ENCODE measurements at places on chromosomes 2 and 18.

DNA sequence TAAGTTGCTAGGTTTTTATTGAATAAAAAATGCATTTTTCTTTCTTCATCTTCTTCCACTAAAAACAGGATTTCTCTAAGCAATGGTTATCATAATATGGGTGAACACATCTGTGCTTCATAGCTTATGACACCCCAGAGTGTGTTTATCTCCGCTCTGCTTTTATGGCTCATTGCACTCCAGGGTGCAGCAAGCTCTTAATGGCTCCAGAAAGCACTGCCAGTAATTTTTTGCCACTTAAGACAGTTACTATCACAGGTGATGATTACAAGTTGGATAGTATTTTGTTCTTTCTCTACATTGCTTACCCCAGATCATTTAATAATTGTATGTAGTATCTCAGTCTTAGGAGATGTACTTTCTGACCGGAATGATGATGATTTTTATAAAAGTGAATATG is 239.3 kb upstream of the CDH20 start:
- no peak for DNase-seq

DNA sequence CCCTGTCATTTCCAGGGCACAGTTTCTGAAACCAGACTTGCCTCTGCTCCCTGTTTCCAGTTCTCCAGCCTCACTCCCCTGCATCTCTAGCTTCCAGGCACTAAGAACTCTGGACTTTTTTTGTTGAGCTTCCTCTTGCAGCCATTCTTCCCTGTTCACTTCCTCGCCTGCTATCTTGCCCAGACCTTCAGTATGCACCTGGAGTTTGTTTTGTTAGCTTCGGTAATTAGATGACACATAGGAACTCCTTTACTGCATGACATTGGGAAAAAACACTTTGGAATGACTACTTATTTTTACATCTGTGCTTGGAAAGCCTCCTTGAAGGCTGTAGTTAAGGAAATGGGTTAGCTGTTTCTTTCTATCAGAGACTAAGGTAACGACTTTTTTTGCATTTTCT is 35.2 kb downstream of the OTOF start:
- DNase-seq: no peak

DNA sequence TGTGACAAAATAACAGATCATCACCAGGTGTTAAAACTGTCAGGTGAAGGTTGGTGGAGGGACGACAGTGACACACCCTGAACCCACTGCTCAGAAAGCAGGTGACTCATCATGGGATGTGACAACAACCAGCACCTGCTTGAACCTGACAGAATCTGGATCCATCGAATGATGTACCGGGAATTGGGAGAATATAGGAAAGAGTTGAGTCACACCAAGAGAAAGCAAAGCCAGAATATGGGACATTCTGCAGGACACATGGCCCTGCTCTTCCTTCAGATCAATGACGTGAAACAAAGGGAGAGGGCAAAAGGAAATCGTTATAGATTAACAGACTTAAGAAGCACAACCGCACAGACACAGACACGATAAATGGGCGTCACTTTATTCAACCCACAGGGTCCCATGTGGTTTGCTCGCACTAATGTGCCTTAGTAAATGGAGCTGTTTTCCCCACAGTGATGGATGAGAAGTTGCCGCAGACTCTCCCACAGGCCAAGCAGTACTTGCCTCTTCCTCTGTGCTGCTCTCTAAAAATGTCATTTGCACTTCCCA is 100.1 kb downstream of the CRACDL start:
- no peak for DNase-seq

GRCh38 chr2:20436716-20437470 is 10.0 kb upstream of the RHOB start:
- no peak for DNase-seq

GRCh38 chr2:36369716-36370115 is 14.1 kb downstream of the CRIM1 start:
- no peak for DNase-seq

DNA sequence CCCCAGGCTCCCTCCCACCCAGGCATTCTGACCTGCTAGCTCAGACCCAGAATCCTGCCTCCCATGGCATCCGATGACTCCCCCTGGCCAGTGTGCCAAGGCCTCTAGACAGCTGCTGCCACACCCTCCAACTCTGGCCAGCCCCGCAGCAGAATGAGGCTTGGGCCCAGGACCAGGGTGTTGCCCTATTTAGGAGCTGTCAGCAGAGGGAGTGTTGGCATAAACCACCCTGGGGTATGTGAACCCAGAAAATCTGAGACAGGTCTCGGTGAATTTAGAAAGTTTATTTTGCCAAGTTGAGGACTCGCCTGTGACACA is 134.3 kb downstream of the KLHL29 start:
- DNase-seq: peak; percentile 77

- DNase-seq: no peak
Measured at GRCh38 chr2:728165-728564, 51.0 kb upstream of the TMEM18 start.

DNA sequence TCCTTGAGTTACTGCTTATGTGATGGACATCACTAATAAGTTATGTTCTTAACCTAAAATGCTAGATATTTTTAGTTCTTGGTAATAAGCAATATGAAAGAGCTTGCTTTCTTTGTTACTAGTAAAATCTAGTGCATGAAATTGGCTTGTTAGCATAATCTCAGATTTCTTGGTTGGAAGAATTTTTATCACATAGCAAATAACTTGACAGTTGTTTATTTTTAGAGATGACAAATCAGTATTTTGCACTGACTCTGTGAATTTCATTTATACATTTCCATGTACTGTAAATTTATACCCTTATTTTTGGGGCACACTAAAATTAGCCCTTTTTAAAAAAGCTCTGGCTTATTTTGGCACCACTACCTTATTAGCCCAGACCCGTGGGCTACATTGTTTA is 45.6 kb downstream of the LCLAT1 start:
- DNase-seq: no peak

DNA sequence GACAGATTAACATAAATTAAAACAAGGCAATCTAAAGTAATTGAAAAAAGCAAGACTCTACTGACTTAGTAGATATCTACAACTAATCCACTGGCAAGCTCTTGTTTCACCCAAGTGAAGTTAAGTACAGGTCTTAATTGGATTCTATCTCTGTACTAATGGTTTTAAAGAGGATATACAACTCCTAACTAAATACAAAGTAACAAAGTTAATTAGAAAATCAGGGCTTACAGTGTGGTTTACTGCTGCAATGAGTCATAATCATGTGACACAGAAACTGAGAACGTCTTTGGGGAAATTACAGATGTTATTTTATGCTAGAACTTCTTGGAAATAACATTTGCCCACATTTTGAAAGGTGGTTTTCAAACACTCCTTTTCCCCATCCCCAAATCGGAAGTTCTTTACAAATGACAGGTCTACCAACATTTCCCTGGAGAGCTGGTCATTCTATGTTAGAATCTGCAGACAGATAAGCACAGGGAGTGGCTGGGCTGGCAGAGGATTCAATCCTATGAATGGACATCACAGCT is 245.3 kb downstream of the STK39 start:
- DNase-seq: no peak

- DNase-seq: peak; percentile 47
Measured at GRCh38 chr2:19362094-19362754, 3.8 kb upstream of the OSR1 start.

DNA sequence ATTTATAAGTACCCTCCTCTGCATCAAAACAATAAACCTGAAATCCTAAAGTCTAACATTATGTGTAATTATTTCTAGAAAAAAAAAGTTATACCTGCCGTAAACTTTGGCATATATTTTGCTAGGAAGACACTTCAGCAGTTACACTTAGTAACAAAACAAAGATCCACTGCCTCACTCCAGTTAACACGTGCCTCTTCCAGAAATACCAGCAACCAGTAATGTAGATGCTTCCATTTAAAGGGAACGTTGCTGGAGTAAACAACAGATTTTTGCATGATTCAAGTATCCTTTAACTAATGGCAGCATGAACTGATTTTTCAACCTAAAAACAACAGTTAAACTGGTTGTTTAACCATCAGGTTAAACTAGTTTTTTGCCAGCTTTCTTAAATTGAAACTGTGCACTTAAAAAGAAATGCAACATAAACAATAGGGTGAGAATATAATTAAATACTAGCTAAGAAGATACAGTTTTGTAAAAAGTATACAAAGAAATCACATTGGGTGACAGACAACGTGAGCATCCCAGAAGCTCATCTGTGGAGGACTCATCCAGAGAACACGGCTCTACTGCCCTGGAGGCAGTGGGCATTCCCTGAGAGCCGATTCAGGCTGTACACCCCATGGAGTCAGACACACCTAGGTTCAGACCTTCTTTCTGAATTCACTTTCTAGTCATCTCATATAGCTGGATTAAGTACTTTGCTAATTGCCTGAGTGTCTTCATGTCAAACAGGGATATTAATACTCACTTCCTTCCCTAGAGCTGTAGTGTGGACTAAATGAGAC is 22.3 kb downstream of the MGAT4A start:
- no peak for DNase-seq

DNA sequence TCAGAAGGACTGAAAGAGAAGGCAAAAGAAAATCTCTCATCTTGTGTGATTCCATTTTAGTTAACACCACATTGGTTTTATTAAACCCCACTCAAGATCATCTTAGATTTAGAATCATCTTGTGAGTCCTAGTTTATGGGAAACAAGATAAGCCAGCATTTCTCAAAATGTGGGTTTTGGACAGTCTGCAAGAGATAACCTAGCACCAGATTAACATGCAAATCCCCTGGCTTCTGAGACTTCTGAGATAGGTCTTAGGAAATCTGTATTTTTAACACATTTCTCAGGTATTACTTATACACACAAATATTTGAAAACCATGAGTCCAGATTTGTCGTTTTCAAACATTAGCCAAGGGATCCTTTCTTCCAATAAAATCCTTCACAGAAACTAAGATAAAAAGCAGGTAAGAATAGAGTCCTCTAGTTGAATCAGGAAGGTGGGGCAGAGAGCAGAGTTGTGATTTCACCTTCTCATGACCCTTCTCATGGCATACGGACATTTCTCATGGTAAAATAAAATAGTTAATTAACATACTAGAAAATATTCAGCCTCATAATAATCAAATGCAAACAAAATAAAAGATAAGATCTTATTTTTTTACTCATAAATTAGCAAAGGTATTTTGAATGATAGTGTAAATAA is 287.2 kb upstream of the FN1 start:
- DNase-seq: no peak

GRCh38 chr2:20665243-20666004 is 1.5 kb upstream of the GDF7 start:
- DNase-seq: no peak

DNA sequence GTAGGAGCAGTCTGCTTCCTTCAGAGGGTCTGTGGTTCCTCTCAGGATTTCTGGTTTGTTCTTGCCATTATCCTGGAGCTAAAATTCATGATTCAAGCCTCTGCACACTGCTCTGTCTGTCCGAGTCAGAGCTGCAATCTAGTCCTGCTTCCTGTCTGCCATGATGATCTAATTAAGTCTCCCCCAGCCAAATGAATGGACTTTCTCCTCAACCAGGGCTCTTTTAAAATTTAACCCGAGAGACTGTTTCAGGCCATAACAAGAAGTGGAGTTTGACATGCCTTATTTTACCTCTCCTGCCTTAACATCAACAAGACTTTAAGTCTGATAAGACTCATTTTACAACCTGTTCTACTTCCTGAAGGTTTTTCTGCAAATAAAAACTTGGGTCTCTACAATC is 1009.6 kb upstream of the DDX18 start:
- DNase-seq: no peak

GRCh38 chr2:15841776-15842560 is 98.4 kb upstream of the MYCN start:
- no peak for DNase-seq

DNA sequence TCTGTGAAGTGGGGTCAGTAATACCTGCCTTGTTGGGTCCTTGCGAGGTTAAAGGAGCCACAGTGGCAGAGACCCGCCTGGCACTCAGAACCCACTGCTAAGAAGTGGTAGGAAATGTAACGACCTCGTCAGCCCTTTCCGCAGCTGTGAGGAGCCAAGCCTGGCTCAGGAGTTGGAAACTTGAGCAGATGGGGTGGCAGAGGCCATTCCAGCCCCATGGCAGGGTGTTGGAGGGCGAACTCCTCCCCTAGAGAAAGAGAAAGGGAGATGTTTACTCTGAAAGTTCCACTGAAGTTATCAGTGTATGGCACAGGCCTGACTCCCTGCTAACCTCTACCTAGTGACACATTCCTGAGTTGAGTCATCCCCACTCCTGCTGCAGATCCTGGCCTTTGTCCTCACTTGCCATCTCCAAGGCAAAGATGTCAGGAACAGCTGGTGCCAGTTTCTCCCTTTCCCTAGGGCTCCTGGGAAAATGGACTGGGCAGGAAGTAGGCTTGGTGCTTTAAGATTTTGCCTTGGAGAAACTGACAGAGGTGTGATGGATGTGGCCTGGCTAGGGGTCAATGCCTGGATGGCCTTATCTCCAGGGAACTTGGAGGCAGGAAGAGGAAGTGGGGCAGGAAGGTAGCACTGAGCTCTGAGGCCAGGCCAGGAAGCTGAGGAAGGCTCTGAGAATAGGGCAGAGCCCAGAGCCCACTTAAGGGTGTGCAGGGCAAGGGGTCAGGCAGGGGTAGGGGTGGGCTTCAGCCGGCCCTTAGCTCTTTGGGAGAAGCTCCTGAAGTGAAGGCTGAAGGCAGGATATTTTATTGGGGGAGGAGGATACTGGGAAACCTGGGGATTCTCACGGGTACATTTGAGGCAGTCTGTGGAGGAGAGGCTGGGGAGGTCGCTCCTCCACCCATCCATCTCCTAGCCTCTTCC is 888 bp downstream of the VAMP5 start:
- DNase-seq: peak; percentile 57

DNA sequence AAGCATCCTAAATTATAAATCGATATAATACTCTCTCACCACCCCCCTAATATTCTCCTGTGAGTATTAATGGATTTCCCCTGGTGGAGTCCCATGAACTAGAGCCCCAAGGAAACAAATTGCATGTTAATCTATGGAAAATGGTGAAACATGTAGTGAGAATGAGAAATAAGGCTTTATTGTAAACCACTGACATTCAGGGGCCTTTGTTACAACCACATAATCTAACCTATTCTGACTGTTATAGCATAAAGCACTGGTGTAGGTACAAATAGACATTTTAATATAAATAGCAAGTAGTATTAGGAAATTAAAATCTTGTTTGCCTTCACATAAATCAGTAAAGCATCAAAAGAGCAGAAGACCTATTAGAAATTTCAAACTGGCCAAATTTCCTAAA is 65.3 kb upstream of the TLK1 start:
- DNase-seq: no peak

GRCh38 chr2:113370030-113370429 is 67.5 kb upstream of the ZNG1B start:
- DNase-seq: no peak

All from femur (tissue), 1 donor.